NCI-H2029 (cell line): ENCODE measurements at places on chromosomes 7 and 10.

GRCh38 chr10:65548001-65548400 lies 1377.8 kb upstream of the LRRTM3 start:
- no peak for DNase-seq

- DNase-seq, result no peak
Observed at GRCh38 chr10:16732376-16732775, 84.8 kb downstream of the RSU1 start.

GRCh38 chr10:28721318-28721951 lies 44.1 kb downstream of the BAMBI start:
- DNase-seq, result no peak

DNA sequence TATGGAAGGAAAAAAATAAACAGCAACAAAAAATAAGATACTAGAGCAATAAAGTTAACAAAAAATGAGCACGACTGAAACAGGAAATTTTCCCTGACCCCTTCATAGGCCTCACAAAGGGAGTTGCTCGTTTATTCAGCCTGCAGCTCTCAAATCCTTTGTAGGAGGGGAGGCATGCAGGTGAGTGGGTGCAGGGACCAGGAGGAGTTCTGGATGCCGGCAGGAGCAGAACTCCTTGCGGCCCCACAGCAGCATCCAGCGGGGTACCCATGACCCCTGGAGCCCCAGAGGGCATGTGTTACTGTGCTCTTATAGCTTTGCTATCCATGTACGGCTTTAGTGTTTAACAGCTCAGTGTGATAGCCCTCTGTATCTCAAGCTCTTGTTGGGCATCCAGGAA lies 5.8 kb downstream of the TAS2R39 start:
- no peak for DNase-seq

DNA sequence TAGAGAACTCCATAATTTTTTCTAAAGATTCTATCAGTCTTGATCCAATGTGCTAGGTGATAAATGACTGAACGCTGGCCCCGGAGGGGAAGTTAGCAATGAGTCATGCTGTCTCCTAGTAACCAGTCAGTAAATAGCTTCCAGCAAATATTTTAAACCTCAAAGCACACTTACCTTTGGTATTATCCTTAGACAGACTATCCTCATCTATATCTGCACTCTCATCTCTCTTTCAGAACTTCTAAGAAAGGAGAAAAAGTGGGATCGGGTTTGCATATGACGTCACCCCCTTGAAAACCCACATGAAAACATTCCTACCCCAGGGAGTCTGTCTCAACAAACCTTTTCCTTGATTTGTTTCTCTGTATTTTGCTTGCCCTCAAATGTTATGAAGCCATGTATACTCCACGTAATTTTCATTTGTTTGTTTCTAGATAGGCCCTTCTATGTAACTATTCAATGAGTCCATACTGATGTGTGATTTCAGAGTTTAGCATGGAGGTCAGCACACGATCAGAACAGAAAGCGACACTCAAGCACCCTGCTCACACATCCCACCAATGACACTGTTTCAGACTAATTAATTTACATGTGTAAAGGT lies 174.9 kb upstream of the NRP1 start:
- DNase-seq, result peak; percentile 39
